NCI-H460 (cell line): ENCODE measurements at places on chromosomes 2 and 18. TPM values are rescaled to one million over a fixed set of nuclear protein-coding genes. Genes with fewer than 3 reads are reported as not detected.
A peak's percentile ranks its signal among the peaks of the same experiment; 100 is the strongest.

DNA sequence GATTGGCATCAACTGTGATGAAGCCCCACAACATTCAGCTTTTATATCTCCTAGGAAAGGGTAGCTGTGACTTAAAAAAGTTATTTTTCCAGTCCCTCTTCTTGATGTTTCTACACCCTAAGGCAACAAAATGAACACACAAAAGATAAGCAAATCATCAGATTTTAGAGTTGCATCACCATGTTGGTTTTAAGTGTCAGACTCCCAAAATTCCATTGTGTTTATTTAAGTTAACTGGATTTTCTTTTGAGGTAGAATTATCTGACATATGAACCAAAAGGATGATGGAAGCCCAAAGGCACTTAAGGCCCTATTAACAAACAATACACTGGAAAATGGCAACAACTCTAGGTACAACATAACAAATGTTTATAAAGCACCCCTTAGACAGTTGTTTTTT lies 261.7 kb upstream of the SLC39A10 start:
- DNase-seq = no peak

Gene G6PC2
- not detected in 2 replicates for total RNA-seq

- no peak for DNase-seq
These were observed 8.7 kb downstream of the ASTL start for GRCh38 chr2:96129528-96130120.

DNA sequence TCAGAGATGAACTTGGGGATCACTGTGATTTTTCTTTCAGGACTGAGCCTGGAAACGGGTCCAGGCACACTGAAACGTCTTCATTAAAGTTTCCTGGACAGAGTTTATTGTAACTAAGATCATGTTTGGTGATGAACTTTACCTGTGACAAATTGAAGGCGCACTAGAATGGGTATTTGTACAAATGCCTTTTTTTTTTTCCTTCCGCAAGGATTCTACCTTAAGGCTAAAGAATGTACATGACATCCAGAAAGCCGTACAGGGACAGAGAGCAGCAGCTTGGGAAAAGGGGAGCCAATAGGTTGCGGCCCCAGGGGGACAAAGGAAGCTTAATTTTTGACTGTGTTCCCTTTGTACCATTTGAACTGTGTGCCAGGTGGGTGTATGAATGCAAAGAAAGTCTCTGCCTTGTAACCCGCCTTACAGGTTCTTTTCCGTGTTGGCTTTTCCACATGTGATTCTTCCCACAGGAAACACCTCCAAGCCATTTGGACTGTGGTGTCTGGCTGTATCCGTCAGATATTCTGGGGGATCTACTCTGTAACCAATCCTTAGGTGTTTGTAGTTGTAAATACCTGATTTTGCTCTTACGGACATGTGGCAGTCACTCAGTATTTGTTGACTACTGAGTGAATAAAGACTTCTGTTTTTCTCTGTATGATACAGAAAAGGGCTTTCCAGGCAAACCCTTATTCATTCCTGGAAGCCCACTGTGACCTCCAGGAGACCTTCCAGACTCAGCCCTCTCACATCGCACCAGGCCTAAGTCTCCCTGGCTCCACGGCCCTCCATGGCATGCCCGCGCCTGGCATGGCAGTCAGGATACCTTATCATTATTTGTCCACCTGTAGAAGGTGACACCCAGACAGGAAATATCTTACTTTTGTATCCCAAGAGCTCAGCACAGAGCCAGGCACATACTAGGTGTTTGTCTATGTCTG lies 1.1 kb downstream of the LRRFIP1 start:
- no peak for DNase-seq

Gene GKN2
- total RNA-seq = 1.6 TPM in 2 replicates

GRCh38 chr2:43102366-43103092 lies 123.9 kb downstream of the ZFP36L2 start:
- DNase-seq = no peak

DNA sequence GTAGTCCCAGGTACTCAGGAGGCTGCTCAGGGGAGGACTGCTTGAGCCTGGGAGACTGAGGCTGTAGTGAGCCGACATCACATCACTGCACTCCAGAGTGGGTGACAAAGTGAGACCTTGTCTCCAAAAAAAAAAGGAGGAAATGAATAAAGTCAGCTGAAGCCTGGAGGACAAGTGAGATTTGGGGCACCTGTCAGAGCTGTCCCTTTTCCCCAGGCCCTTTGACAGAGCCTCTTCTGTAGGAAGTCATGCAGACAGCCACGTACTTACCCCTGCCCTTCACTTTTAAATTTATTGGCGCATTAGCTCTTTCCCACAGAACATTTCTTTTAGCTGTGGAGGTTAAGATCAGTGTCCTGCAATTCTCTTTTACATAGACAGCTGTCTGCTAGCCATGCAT lies 151.0 kb upstream of the DNMT3A start:
- DNase-seq = no peak

DNA sequence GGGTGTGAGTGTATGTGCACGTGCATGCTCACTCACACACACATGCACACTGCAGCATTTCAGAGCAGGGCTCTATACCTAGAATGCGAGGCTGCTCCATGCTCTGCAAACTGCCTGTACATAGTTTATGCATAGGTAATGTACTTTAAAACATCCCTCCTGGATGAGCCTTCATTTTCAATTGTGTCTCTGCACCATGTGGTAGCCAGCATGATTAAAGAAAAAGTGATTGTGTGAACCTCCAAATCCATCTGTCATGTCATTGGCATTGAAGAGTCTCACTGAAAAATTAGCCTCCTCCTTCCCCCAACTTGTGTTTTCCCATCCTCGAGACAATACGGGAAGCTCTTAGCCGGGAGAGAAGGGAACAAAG lies 120.9 kb upstream of the SPATS2L start:
- DNase-seq = no peak

Gene FAM228A
- not detected in 2 replicates for total RNA-seq

DNA sequence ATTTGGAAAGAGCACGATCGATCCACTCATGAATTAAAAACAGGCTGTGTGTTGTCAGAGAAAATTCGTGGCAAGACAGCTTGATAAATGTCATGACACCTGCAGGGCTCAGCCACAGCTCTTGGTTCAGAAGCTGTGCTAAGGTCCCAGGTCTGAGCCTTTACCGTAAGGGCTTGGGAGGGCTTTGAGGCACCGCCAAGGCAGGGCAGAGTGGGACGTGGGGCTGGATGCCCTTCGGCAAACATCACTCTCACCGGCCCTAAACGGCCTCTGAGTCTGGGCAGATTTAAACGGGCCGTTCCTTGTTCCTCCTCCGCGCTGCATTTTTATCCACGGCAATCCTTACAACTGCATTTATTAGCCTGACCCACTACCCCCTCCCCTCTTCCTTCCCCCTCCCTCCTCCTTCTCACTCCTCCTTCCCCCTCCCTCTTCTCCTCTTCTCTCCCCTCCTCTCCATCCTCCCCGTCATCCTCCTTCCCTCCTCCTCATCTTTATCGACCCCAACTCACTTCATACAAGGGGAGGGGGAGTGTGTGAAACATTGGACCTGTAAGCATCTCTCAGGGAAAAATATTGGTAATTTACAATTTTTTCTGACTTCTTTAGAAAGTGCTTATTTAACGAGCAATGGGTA lies 33.9 kb downstream of the MBP start:
- no peak for DNase-seq

GRCh38 chr18:28357766-28358401 lies 181.0 kb upstream of the CDH2 start:
- no peak for DNase-seq

- no peak for DNase-seq
These were observed 114.3 kb downstream of the CACNB4 start for GRCh38 chr2:151984424-151985083.

Gene BUB1
- total RNA-seq = 69.2 and 78.2 TPM in 2 replicates

DNA sequence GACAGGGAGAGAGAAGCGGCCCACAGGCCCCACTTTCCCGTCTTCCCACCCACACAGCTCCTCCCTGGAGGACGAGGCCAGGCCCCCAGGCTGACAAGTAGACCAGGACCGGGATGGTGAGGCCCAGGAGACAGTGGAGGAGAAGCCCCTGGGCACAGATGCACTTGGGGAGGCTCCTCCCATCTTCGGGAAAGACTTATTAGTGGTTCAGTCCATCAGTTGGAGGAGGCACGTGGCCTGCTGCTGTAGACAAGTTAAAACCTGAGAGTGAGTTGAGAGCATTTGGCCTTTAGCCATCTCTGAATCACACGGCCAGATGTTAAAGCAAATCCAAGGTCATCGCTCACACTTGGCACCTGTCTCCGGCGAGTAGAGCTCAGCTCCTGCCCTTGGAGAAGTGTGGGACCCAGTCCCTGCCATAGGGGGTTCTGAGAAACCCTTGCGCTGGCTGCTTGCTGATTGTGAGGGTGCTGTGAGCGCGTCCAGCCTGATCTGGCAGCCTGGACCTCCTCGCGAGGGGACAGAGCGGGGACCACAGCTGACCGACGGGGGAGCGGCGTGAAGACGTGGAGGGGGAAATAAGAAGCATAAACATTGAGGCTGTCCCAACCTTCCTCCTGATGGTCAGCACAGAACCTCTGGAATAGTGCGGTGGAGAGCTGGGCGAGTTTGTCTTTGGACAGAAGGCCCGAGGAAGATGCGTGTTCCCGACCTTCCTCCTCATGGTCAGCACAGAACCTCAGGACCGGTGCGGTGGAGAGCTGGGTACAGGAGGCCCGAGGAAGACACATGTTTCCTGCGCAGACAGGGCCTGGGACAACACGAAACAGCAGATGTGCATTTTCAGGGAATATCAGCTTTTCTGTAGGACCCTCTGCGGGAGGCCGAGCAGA lies 24.7 kb upstream of the ALLC start:
- DNase-seq = no peak

- DNase-seq = no peak
These were observed 88.3 kb downstream of the ATAD2B start for GRCh38 chr2:23838581-23838980.

- DNase-seq = no peak
These were observed 60.4 kb downstream of the KCNJ3 start for GRCh38 chr2:154758871-154759270.

Gene CSRNP3
- total RNA-seq = 0.74 and 1.2 TPM in 2 replicates

DNA sequence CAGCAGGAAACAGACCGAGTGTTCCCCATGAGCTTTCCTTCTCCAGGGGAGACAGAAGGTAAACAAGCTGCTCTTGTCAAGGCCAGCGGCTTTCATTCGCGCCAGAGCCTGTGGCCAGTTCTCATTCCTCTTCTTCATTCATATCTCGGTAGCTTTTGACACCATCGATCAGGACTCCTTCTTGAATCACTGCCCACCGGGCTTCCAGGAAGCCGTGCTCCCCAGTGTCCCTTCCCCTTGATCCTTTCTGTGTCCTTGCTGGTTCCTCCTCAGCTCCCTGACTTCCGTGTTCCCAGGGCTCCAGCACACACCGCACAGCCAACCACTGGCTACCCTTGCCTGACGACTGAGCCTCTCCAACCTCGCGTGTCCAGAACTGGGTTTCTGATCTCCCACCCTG lies 14.1 kb downstream of the SLC66A3 start:
- no peak for DNase-seq

Gene TUBA3E
- total RNA-seq = not detected in 2 replicates

DNA sequence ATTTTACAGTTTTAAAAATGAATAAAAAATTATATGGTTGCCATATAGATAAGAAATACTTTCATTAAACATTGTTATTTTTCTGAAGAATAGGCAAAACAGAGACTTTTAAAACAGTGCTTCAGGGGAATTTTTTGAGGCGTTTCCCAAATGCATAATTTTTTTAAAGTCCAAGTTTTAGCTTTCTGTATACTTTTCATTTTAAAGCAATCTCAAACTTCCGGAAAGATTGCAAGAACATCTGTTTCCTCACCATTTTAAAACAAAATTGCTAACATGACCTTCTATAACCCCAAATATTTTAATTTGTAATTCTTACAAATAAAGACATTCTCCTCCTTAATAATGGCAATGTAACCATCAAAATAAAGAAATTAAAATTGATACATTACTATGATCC lies 15.1 kb upstream of the MBD2 start:
- no peak for DNase-seq

DNA sequence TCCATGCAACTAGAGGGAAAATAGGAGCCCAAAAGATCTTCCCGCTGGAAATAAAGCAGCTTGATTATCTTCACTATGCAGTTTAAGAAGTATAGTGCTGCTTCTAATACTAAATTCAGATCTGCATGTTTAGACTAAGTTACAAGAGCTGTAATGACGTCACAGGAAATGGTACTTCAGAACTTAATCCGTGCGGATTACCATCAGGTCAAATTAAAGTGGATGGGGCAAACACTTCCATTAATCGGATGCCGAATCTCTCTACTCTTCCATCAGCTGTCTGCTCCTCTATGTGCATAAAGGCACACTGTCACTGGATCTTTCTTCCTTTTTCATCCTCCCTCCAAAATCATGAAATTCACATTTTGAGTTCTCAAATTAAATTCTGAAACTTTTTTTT lies 52.6 kb downstream of the TRAPPC12 start:
- DNase-seq = no peak

DNA sequence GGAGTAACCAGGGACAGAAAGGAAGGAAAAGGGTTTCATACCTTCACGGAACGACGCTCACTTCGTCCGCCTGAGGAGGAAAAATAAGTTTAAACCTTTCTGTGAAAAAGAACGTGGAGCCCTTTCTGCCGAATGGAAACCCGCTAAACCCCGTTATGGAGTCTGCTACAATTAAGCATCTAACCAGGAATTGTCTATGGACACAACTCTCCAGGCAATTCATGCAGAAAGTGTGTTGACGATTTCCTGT lies 528 bp upstream of the PPP4R3B start:
- DNase-seq = no peak

GRCh38 chr2:180003559-180003958 lies 3.5 kb downstream of the CWC22 start:
- DNase-seq = no peak

- peak; percentile 79 for DNase-seq
These were observed 26.4 kb upstream of the CD207 start for GRCh38 chr2:70861777-70862625.

Gene YIPF4
- 46.5 and 53.3 TPM in 2 replicates for total RNA-seq

Gene PLGLB2
- 0.35 and 0.47 TPM in 2 replicates for total RNA-seq

DNA sequence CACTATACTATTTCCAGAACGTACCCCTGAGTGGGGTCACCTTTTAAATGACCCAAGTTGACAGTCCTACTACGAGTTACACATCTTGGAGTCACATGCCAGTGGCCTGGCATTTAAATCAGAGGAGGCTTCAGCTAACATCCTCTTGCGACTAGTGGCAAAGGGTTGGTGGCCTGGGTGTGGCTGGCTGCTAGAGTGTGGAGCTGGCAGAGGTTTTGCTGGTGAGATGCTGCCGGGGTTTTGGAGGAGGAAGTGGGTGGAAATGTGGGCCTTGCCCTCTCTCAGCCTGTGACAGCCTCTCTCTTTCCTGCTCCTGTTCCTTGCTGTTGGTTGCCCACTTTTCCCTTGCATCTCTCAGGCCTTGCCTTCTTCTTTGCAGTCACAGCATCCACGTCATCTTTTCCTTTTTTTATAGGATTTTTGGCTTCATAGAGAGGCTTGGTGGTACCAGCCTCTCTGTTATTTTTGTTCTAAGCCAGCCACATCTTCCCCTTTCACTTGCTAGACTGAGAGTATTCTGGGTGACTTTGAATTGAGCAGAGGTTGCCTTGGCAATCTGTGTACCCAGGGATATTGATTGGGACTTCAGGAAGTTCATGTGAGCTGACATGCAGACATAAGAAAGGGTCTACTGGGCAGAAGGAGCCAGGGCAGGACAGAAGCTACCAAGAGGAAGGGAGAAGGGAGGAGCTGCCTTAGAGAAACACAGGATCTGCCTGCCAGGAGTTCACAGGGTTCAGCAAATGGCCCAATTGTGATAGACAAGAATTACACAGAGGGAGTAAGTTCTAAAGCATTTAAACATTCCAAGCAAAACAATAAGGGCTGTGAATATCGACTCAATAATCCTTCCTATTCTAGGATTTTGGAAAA lies 55.4 kb downstream of the CDC42EP3 start:
- DNase-seq = no peak
